ENCODE measurements at places on chromosomes 11 and 22.

GRCh38 chr22:22748297-22748743 is 103.9 kb downstream of the GGTLC2 start:
- DNase-seq, result no peak

GRCh38 chr22:24106385-24107381 is 74.6 kb upstream of the SUSD2 start:
- DNase-seq, result peak; percentile 35

- no peak for DNase-seq
These were observed 34.2 kb upstream of the LMO1 start for GRCh38 chr11:8297781-8298440.

GRCh38 chr22:25390297-25391240 is 171.1 kb downstream of the CRYBB2 start:
- no peak for DNase-seq

DNA sequence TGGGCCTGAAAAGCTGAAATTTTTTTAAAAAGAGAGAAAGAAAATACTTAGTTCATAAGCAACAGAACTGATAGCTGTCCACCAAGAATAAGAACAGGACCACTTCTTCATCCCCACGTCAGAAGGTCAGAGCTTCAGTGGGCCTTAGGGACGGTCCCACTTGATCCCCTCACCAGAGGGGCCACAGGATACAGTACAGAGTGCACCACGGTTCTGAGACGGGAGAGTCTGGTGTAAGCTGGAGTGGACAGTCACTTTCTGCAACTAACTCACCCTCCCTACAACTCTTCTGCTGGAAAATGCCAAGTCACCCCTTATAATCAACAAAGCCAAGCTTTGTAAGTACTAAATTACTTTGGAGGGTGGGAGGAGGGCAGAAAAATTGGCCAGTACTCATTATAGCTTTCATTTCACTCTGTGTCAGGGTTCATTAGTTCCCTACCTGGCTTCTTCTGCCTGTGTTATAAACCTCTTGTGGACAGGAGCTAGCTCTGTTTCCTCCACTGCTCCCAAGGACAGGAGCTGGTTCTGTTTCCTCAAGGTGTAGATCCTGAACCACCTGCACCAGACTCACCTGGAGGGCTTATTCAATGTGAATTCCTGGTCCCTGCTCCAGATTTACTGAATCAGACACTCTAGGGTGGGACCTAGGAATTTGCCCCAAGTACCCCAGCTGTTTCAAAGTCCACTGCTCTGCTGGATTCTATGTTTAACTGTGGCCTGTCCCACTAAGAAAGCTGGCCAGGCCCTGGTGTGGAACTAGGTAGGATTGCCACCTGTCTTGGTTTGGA is 39.6 kb downstream of the SCGB1A1 start:
- no peak for DNase-seq

DNA sequence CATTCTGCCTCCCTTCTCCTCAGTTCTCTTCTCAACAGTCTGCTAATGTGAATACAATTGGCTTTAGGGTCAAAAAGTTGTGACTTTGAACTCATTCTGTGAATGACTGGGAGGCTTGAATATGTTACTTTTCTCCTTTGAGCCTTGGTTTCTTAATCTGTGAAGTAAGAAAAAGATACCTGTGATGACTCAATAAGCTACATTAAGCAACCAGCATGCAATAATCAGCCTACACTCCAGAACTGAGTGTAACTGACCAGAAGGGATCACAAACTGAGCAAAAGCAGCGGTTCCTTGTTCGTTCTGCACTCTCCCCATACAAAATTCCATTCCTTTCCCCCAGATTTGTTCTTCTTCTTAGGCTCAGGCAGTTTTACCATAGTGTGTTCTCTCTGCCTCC is 23.4 kb downstream of the ZNF202 start:
- no peak for DNase-seq

Data from activated naive CD4-positive, alpha-beta T cell treated with anti-CD3 and anti-CD28 coated beads, Interleukin-2, amount 50 U/mL, for 16 hours (primary cell).